NCI-H460 (cell line): ENCODE measurements at places on chromosomes 2 and 18.

GRCh38 chr2:176147800-176148496, 3.4 kb upstream of the HOXD4 start:
- DNase-seq: no peak

DNA sequence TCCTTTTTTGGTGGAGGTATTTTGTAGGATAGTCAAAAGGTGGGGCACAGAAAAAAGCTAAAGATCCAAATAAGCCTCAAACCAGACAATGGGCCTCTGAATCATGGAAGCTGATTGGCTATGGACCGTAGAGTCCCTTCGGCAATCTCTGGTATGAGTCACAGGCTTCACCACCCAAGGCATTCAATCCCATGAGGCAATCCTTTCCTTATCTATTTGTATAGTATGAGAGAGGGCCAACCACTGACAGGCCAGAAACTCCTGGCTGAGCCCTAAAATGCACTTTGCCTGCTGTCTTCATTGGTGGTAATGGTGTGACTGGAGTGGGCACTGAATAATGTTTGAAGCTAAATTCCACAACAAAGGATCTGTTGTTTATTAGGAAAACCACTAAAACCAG, 38.7 kb upstream of the MEX3C start:
- peak; percentile 53 for DNase-seq

GRCh38 chr2:45769854-45770576, 118.5 kb downstream of the PRKCE start:
- no peak for DNase-seq

DNA sequence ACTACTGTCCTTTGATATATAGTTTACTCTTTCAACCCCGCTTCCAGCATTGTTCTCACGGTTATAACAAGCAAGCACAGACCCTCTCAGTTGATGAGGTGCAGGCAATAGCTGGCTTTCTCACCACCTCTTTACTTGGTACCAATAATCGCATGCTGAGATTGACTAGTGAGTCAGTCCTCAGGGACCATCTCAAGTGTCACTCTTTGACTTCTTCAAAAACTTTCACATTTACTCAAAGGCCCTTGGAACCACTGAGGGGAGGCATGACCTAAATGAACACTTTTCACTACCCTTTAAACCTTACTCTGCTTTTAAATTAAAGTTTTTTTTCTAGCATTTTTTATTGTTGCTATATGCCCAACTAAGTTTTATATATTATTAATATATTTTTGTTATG, 101.8 kb downstream of the DAW1 start:
- no peak for DNase-seq

DNA sequence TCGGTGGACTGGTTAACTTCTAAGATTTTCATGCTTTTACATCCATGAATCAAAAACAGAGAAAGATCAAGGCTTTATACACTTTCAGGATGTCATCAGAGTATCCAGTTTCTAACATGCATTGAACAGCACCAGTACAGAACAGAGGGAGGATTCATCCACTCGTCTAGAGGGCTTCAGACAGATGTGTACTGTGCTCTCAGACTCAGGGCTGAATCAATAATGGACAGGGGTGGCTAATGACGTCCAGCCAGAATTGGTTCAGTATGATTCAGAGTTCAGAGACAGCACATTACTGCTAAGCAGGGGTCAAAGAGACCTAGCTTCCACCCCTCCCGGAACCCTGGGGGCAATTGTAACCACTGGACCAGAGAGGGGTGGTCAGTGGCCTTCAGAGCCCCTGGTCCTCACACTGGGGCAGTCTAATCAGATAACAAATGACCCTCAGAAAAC, 37.3 kb downstream of the RNU4ATAC start:
- DNase-seq: no peak

GRCh38 chr2:47897883-47898731, 8.2 kb downstream of the FBXO11 start:
- no peak for DNase-seq

- DNase-seq: no peak
Observed at GRCh38 chr2:236663287-236664101, 93.9 kb downstream of the ACKR3 start.

DNA sequence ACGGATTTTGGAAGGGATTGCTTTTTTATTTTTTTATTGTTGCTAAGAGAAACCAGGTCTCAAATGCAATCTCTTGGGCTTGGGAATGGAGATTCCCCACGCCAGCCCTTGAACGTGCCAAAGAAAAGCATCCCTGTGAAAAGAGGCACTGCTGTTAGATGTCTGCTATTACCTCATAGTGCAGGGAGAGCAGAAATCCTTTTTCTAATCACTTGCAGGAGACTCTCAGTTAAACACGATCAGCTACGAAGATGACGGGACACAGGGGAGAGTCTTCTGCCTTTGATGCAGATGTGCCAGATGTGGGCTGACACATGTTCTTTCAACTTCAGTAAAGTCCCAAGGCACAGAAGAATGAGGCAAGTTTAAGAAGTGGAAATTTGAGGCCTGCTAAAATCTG, 381.6 kb upstream of the TRIB2 start:
- DNase-seq: no peak

DNA sequence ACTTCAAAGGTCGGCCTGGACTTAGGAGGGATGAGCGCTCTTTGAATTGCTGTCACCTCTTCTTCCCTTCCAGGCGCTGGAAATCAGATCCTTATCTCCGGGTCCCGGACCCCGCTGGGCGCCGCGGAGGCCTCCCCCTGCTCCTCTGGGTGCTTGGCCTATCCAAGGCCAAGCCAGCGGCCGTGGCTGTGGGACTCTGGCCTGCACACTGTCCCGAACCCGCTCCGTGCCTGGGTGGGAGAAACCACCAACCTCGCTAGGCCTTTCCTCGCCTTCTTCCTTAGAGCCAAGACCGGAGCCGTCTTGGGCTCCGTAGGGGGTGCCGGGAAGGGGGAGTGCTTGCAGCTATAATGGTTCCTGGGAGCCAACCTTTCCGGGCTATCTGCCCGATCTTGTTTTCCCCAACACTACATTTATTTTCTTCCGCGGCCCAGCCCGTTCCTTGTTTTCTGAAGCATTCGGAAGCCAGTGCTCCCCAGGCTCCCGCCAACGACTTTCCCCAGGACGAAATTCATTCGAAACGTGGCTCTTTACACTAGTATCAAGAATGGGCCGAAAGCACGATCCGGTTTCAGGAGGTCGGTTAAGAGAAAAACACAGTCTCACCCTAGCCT, 2.4 kb downstream of the OSR1 start:
- no peak for DNase-seq

DNA sequence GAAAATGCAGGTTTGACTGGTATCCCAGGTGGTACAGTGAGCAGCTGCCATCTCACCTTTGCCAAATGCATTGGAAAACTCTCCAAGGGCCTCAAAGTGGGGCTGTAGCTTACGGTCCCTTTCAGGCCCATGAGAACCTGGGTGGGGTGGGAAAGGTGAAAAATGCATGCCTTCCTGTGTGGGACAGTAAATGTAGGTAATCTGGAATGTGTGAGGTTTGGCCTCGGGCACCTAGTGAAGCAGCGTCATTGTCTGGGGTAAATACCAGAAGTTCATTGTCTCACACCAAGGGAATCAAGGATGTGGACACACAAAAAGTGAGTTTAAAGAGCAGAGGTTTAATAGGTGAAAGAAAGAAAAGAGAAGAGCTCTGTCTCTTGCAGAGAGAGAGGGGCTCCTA, 36.6 kb downstream of the TIMM21 start:
- DNase-seq: no peak

GRCh38 chr2:9821805-9822445, 21.3 kb upstream of the TAF1B start:
- DNase-seq: no peak

DNA sequence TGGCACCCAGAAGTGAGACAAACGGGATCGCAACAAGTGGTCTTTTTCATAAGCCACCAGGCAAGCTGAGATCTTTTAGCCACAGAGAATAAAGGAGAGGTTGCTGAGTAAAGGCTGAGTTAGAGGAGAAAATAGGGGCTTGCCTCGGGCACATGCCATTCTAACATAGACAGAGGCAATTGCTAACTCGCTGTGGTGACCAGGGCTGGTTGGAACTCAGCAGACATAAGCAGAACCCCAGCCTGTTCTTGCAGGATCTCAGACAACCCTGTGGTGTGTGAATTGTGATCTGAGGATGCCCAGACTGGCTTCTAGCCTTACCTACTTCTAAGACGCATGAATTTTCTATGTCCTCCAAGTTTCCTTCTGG, 300.2 kb downstream of the CDCA7 start:
- no peak for DNase-seq

DNA sequence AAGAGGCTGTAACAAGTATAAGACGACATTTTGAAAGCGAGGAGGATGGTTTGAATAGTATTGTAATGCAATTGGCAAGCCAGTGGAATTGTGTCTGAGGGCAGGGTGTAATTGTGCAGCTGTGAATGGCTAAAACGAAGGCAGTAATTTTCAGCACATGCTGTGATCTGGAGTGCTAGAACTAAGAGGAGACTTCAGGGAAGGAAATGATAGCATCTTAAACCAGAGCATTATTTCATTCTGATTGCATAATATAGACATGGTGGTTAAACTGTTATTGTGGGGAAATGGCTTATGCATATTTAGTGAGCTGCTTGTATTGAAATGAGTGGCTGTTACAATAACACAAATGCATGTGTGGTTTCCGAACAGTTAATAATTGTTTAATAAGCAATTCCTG, 36.3 kb downstream of the THSD7B start:
- DNase-seq: no peak

GRCh38 chr2:107278672-107279071, 392.7 kb upstream of the ST6GAL2 start:
- DNase-seq: no peak

- no peak for DNase-seq
Observed at GRCh38 chr2:148483665-148484064, 160.9 kb upstream of the EPC2 start.

GRCh38 chr2:191631754-191632153, 46.2 kb upstream of the NABP1 start:
- DNase-seq: no peak

- no peak for DNase-seq
Observed at GRCh38 chr2:240156435-240157146, 16.1 kb upstream of the OTOS start.

GRCh38 chr2:34670482-34670881, 1071.4 kb upstream of the FAM98A start:
- no peak for DNase-seq

DNA sequence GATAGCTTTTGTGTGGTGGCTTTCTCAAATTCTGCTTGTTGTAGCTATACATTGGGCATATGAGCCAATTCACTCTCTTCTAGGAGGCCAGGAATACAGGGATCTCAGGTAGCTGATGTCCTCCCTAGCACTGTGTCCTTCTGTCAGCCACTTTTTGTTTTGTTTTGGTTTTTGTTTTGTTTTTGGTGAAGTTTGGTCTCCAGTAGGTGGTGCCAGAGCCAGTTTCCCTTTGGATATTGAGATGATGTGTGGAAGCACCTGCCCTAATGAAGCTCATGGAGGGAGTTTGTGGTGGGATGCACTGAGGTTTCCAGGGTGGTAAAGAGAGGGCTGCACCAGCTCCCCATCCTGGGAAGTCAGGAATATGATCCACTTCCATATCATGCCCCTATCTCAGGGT, 100.5 kb upstream of the VWC2L start:
- no peak for DNase-seq
